ENCODE measurements at places on chromosomes 2 and 18. TPM values are rescaled to one million over a fixed set of nuclear protein-coding genes. Genes with fewer than 3 reads are reported as not detected.

Gene SFXN5
- 27.8 TPM for total RNA-seq

Gene C2orf80
- total RNA-seq: not detected

Gene GALR1
- not detected for total RNA-seq

Gene ANKRD29
- 0.67 TPM for total RNA-seq

Gene SLC23A3
- 3.3 TPM for total RNA-seq

Gene REG3G
- total RNA-seq: not detected

Gene STAT4
- 0.05 TPM for total RNA-seq

Gene HTR2B
- total RNA-seq: not detected

Gene CFC1
- total RNA-seq: not detected

All from Panc1 (cell line).